Fibroblast of gingiva (primary cell): ENCODE measurements at places on chromosomes 6 and 20.

- DNase-seq, result no peak
Observed at GRCh38 chr6:111291336-111292259, 191.4 kb downstream of the REV3L start.

- no peak for DNase-seq
Observed at GRCh38 chr6:130928158-130928912, 101.1 kb downstream of the SMLR1 start.

DNA sequence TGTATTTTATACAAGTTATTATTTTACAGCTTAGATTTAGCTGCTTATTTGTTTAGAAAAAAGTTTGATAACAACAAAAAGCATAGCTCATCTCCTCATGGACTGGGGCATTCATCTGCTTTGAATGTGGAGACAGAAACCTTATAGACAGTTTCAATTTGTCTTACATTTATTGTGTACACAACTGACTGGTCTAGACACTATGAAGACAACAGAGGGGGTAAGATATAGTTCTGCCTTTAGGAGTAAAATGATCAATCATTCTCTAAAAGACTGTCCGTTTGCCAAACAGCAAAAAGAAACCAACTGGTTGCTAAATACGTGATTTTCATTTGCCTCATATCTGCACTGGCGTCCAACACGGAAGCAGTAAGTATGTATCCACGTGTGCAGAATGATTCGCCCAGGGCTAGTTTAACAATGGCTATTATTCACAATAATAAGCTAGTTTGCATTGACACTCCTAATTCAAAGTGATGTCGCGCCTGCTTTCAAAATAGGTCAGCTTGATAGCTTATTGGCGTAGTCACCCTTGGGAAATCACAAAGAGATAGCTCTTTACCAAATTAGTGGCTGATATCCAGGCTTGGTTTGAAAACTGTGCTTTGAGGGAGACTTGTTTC, 153.6 kb downstream of the BMP2 start:
- DNase-seq, result no peak

DNA sequence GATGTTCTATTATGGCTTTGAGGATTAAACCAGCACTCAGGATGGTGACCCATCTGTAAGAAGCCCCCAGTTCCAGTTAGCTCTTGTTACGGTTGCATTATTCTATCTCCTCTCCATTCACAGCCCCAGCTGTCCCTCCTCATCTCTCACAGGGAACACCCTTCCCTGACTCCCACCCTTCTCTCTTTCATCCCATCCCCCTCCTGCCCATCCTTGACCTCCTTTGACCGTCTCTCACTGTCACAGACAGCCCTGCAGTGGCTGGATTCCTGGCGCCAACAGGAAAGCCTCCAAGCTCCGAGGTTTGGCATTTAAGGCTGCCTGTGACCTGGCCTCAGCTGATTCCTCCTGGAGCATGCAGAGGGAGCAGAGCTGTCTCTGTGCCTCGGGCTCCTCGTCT, 4.2 kb upstream of the BPIFB4 start:
- no peak for DNase-seq

DNA sequence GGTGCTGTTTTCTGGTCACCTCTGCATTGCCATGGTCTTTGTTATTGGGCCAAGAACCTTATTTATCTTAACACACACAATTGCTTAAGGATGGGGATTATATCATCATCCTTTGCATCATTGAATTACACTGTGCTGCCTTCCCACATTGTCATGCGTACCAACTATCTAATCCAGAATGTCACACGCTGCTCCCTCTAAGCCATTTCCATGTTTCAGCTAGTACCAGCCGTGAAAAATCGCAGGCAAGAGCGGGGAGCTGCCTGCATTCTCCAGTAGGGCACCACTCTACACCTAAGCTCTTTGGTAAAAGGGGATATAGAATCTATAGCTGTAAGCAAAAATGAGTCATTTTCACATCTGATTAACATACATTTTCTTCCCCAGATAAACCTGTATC, 277.0 kb downstream of the PRL start:
- no peak for DNase-seq

DNA sequence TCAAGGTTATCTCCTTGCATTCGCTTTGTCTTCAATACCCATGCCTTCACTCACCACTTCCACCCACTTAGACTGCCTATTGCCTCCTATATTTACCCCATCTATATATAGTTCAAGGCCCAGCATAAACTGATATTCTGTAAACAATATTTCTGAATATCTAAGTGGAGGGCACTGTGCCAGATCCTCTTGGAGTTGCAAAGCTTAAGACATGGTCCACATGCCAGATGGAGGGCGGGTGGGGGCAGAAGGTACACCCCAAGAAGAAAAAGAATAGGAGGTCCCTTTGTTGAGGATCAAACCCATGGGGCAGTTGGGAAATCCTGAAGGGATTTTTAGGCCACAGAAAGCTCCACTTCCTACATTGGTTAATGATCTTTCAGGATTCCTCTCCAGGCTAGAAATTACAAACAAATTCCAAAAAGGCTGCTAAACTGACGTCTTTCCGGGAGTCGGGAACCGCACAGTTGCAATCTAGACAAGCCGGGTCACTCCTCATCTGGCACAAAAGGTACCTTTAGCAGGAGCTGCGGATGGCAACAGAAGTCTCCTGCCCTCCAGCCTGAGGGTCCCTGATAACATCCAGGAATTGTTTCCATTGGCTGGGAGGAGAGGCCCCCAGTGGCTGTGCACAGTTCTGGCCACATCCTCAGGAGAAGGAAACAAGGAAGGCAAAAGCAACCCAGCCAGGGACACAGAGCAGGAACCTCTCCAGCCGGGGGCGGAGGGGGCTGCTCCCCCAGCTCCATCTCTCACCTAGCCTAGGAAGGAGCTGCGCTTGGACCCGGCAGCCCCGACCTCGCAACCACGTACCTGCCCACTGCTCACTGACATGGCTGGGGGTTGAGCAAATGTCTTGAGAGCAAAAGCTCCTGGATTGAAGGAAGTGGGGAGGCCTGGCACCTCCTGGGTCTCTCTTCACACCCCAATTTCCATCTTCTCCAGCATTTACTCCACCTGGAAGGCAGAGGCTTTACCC, 5.9 kb upstream of the LPIN3 start:
- peak; percentile 60 for DNase-seq

GRCh38 chr20:44629017-44629385, 22.5 kb downstream of the ADA start:
- DNase-seq, result no peak

DNA sequence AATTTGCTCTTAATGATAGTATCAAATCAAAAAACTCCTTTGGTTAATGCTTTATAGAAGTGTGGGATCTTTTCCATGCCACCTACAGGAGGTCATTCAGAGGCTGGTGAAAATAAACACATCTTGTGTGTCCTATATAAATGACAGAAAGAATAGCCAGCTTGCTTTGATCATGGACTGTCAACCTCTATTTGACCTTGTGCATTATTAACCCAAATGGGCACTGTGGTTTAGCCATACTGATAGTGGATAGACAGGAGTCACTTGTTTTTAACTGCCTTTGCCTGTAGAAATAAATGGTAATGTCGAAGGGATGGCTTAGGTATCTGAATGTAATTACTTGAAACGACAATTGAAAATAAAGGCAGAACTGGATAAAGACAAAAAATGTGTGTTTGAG, 123.8 kb downstream of the CDKAL1 start:
- DNase-seq, result no peak

DNA sequence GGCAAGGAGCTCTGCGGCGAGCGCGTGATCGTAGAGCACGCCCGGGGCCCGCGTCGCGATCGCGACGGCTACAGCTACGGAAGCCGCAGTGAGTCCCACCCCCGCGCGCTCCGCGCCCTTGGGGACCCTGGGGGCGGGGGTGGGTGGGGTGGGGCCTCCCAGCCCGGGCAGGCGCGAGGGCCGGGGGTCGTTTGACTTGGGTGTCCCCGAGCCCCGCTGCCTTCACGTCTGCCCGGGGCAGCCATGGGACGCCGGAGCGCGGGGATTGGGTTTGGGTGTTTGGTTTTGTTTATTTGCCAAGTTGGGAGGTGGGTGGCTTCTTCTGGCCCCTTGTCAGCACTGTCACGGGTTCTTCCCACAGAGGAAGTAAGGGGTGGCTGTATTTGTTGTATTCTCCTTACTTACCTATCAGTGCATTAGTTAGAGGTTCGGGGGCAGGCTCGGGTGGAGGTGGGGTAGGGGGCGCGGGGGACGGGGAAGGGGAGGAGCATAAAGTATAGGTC, 777 bp downstream of the SRSF6 start:
- DNase-seq, result no peak

GRCh38 chr6:157832250-157832967, 9.4 kb downstream of the SNX9 start:
- DNase-seq, result no peak

- DNase-seq, result no peak
Observed at GRCh38 chr6:150633486-150633834, 33.8 kb downstream of the PLEKHG1 start.

GRCh38 chr20:62165762-62166399, 16.9 kb upstream of the MTG2 start:
- DNase-seq, result no peak

- no peak for DNase-seq
Observed at GRCh38 chr6:101534386-101534785, 140.9 kb downstream of the GRIK2 start.

DNA sequence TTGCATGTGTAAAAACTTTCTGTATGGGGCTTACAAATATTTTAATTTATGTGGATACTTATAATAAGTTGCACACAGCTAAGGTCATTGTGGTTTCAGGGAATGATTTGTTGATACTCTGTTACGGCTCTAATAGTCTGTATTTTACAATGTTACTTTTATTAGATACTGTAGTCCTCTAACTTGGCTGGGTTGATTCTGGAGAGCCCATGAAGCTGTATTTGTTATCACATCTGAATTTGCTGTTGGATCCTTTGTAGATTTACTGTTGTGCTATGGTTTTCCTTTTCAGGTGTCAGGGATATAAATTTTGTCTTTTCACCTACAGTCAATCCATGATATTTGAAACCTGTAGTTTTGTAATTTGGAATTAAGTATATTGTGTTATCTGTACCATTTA, 161.0 kb downstream of the ARID1B start:
- DNase-seq, result no peak

DNA sequence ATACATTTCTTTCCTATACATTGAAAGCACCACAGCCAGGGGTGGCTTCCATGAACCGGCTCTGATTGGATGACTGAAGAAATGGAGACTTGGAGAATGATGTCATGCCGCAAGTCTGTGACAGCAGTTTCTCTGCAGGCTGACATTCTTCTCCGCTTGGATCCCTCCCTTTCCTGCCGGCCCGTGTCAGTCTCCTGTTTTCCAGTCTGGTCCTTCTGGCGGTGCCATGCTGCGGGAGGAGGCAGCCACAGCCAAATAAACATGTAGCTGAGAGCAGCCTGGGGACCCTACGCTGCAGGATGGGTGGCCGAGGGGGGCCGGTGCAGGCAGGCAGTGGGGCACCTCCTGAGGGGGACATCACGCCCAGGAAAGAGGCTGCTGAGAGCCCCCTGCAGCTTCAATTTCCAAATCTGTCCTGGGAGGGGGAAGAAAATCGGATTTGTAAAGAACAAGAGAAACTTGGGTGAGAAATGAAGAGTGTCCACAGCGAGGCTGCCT, 178.0 kb downstream of the TAF4 start:
- DNase-seq, result no peak

DNA sequence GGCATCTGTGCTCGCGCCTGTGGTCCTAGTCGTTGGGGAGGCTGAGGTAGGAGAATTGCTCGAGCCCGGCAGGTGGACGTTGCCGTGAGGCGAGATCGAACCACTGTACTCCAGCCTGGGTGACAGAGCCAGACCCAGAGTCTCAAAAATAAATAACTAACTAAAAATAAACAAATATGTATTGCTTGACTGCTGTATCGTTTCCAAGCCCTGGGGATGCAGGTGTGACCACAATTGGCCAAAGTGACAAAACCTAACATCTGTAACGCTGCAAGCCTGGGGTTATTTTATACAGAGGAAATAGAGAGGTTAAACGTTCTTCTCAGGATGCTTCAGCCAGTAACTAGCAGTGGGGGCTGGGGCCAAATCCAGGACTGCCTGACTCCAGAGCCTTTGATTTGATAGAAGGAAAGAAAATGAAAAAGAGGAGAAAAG, 1.9 kb upstream of the SRSF3 start:
- no peak for DNase-seq
